ENCODE measurements at places on chromosomes 3 and 15.

DNA sequence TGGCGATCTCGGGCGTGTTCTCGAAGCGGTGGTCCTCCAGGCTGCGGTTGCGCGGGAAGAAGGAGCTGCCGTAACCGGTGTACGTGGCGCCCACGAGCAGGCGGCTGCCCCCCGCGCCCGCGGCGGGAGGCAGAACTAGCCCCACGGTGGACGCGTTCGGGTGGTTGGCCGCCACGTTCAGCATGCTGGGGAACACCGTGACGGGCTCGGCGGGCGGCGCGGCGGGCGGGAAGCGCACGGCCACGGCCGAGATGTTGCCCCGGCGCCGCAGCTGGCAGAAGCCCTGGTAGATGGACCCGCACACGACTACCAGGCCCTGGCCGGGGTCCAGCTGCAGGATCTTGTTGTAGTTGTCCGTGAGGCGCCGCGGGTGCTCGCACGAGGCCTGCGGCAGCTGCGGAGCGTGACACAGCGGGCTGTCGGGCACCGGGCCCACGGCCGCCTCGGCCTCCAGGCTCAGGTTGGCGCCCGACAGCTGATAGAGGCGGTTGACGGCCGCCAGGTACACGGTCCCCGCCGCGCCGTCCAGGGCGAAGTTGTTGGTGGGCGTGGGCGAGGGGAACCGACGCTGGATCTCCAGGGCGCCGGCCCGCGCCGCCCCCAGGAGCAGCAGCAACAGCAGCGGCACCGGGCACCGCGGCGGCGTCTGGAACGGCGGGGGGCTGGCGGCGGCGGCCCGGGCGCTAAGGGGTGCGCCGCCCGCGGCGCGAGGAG is 397 bp downstream of the PLXND1 start:
- DNase-seq: no peak

- no peak for DNase-seq
Observed at GRCh38 chr3:19811689-19812088, 122.3 kb downstream of the EFHB start.

DNA sequence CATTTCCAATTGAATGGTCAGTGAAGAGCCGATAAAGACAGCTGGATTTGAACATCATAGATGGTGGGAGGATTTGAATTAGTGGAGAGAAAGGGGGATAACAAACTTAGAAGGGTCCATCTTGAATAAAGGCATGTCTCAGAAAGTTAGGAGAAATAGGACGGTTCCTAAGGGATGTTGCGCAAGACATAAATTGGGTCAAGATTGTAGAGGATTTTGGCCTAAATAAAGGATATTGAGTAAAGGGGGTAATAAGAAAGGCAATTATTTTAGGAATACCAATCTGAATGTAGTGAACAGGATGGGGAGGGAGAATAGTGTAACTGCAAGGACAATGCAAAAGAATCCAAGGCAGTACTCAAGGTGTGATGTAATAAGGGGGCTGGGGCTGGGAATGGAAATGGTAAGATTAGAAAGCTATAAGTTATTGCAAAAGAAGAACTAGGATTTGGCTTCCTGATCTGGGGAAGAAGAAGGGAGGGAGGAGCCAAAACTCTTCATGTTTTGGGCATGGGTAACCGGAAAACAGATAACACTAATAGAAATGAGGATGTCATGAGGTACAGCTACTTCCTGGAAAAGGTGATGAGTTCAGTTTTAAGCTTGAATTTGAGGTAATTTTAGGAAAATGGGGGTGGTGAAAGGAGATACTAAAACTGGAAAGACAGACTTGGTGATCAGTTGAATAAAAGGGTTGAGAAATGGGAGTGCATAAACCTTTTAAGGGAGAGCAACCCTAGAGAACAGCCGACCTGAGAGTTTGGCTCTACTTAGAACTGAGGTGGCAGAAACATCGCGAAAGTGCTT is 17.3 kb upstream of the TRPC1 start:
- no peak for DNase-seq

DNA sequence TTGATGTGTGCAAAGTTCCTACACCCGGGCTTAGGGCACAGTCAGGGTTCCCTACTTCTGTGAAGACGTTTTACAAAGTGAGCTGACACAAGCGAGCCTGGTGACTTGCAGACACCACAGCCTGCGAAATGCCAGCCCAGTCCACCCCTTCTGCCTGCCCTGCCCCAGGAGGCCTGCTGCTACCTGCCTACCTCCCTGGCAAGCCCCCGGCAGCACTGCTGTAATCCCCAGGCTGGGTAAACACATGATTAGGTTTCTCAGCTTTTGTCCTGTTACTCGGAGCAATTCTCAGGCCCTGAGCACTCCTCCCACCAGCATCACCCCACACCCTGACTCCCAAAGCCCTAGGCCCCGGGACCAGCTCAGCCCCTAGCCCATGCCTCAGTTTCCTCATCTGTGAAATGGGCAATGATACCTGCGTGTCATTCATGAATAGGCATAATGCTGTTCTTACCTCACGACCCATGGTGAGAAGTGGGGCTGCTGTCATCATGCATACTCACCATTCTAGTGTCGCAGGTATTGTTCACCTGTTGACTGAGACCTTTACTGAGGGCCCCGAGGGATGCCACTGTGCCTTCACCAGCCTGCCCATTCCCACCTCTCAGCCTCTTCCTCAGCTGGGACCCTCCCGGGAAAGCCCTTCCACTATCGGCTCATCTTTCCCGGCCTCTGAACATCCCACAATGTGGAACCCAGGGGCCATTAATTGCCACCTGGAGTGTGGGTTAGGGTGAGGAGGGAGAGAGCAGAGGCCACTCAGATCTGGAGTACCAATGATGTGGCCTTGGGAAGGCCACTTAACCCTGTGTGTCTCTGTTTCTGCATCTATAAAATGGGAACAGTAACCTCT is 31.5 kb upstream of the SLC6A6 start:
- no peak for DNase-seq

- DNase-seq: no peak
Observed at GRCh38 chr3:115698851-115699591, 75.7 kb downstream of the GAP43 start.

- no peak for DNase-seq
Observed at GRCh38 chr3:160038862-160039562, 50.4 kb downstream of the IL12A start.

GRCh38 chr3:32457971-32458471 is 44.6 kb downstream of the CMTM6 start:
- peak; percentile 44 for DNase-seq

Data from activated T-cell treated with anti-CD3 and anti-CD28 coated beads for 1 hour (primary cell).